ENCODE measurements at places on chromosomes 5 and 9.
A peak's percentile ranks its signal among the peaks of the same experiment; 100 is the strongest.

- DNase-seq, result no peak
These were observed 331.0 kb upstream of the EDIL3 start for GRCh38 chr5:84715686-84716085.

GRCh38 chr5:96628406-96628805, 33.8 kb upstream of the CAST start:
- no peak for DNase-seq

GRCh38 chr5:73623901-73624404, 2.0 kb upstream of the ARHGEF28 start:
- no peak for DNase-seq

DNA sequence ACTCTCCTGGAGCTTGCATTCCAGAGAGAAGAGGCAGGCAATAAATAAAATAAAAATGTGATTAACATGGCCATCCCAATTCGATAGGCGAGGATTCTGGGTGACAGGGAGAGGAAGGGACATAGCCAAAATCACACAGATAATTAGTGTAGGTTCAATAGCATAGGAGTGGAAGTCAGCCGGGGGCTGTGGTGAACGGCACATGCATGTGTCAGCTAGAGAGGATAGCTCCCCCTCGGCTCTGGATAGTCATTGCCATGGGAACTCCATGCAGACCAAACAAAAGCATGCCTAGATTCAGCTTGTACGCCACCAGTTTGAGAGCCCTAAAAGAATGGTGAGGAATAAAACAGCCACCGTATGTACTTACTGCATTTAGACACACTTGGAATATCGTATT, 223.5 kb downstream of the GRIA1 start:
- no peak for DNase-seq

DNA sequence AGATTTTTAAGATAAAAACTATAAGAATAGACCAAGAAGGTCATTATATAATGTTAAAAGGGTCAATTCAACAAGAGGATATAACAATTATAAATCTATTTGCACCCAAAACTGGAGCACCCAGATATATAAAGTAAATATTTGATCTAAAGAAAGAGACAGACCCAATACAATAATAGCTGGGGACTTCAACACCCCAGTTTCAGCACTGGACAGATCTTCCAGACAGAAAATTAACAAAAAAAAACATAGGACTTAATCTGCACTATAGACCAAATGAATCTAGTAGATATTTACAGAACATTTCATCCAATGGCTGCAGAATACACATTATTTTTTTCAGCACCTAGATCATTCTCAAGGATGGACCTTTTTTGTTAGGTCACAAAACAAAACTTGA, 331.9 kb downstream of the SPOCK1 start:
- no peak for DNase-seq

GRCh38 chr5:14871214-14872069, at the start of gene ANKH:
ANKH (minus strand) TSS chr5:14871778; CDS start chr5:14871447, 331 bp downstream.
- DNase-seq, result peak; percentile 80
